ENCODE measurements at places on chromosomes 7 and 10. TPM values are rescaled to one million over a fixed set of nuclear protein-coding genes. Genes with fewer than 3 reads are reported as not detected.
A peak's percentile ranks its signal among the peaks of the same experiment; 100 is the strongest.

GRCh38 chr7:131521651-131522163 lies 34.7 kb downstream of the PODXL start:
- DNase-seq: no peak

- DNase-seq: peak; percentile 81
Measured at GRCh38 chr10:11145495-11145855, 127.8 kb downstream of the CELF2 start.

- DNase-seq: no peak
Measured at GRCh38 chr10:35348609-35349388, 12.5 kb downstream of the CCNY start.

GRCh38 chr7:157432541-157432956 lies 95.7 kb downstream of the DNAJB6 start:
- DNase-seq: peak; percentile 39

DNA sequence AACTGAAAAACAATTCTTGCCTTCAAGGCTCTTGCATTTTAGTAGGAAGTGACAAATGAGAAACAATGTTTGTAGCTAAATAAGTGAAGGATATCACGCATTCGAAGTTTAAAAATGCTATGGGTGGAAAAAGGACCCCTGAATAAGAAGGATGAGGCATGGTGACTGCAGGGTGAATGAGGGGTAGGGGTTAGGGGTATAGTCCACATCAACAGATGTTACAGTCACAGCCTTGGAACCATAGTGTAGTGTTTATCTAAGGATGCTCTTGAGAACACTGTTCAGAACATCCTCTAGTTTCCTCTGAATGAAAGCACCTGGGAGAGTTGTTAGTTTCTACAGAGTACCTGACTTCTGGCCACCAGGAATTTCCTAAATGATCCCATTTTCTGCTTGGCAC lies 157.0 kb downstream of the RELN start:
- DNase-seq: no peak

- no peak for DNase-seq
Measured at GRCh38 chr7:7496311-7496710, 39.4 kb downstream of the COL28A1 start.

DNA sequence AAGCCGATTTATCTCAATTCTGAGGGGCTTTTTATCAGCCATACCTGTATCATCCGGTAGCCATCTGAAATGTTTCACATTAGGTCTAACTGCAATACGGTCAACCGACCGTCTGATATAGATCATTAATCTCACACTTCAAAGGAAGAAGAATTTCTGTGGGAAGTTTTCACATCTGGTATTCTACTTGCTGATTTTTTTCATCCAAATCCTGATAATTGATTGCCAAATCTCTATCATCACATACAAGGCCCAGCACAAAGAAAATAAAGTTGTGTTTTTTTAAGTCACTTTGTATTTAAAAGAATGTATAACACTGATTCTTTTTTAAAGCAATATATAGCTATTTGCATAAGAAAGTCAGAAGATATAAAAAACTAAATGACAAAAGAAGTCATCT lies 132.3 kb downstream of the DKK1 start:
- no peak for DNase-seq

GRCh38 chr7:7815395-7815794 lies 97.0 kb upstream of the RPA3 start:
- no peak for DNase-seq

DNA sequence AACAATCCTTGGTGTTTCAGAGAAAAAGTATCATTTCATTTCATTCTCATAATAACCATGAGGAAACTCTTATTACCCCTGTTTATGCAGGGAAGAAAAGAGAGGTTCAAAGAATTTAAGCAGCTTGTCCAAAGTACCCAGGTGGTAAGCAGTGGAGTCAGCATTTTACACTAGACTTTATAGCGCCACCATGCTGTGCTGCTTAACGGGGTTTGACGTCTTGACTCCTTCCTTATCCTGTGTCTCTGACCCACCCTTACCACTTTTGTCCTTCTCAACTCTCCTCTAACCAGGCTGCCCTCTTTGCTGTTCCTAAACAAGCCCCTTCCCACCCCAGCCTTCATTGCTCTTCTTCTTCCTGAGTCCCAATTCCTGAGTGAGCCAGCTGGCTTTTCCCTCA lies 117.0 kb upstream of the AHR start:
- no peak for DNase-seq

DNA sequence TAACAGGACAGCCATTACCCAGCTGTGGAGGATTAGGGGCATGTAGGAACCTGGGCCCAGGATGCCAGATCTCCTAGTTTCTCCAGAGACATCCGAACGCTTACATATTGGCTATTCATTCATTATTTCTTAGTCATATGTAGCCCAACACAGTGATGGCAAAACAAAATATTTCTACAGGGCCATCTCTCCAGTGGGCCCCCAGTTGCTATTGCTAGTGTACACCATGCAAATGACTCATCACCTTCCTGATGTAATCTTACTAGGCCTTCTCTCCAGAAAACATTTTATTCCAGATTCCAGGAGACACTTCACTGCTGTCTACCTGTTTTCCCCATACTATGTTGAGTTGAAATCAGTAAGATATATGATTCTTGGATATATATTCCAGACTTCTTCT lies 201.7 kb downstream of the PLXDC2 start:
- DNase-seq: no peak

GRCh38 chr7:34430456-34430855 lies 227.6 kb upstream of the NPSR1 start:
- peak; percentile 5 for DNase-seq

DNA sequence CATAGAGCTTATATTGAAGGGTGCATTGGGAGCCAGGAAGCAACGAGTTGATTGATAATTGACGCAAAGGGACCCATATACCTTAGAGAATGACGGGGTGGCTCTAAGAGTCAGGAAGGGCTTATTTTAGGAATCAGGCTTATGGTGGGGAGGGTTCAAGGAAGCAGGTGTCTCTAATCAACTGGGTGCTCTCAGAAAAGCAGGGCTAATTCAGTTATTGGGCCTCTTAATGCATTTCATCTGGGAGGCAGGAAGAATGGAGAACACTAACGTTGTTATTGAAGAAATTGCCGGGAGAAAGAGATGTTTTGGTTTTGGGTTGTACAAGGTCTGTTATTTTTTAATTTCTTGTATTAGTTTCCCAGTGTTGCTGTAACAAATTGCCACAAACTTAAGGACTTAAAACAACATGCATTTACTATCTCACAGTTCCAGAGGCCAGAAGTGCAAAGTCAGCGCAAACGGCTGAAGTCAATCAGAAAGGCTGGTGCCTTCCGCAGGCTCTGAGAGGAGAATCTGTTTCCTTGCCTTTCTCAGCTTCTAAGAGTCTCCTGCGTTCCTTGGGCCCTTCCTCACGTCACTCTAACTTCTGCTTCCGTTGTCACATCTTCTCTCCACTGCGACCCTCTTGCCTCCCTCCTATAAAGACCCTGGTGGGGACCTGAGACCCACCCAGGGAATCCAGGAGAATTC lies 328.4 kb upstream of the C7orf33 start:
- no peak for DNase-seq

DNA sequence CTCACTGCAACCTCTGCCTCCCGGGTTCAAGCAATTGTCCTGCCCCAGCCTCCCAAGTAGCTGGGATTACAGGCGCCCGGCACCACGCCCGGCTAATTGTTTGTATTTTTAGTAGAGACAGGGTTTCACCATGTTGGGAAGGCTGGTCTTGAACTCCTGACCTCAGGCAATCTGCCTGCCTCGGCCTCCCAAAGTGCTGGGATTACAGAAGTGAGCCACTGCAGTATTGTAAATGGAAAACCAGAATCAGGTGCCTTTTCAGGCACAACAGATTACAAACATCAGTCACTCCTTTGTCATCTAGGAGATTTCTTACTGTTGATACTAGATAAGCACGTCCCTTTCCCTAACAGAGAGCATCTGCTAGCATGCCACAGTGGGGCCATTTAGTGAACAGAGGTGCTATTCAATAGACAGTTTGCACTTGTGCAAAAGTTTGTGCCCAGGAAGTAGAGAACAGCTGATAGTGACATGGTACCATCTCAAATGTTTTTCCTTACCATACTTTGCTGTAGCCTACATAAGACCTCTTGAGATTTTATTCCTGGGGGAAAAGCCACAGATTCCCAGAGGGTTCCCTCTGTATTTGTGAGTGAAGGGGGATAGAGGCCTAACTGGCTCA lies 24.5 kb upstream of the WAC start:
- no peak for DNase-seq

GRCh38 chr7:158345731-158346130 lies 241.9 kb downstream of the PTPRN2 start:
- no peak for DNase-seq

DNA sequence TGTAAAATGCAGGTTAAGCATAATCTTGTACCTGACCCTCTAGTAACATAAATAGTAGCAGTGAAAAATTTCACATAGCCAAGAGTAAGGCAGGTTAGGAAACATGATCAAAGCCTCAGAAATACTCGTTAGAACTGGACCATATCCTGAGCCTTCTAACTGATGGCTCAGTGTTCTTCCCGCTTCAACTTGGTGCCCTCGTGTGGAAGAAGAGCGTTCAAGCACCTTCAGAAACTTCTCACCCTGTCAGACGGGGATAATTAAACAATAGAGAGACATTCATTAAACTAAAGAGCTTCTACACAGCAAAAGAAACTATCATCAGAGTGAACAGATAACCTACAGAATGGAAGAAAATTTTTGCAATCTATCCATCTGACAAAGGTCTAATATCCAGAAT lies 124.5 kb downstream of the MYOF start:
- peak; percentile 43 for DNase-seq

DNA sequence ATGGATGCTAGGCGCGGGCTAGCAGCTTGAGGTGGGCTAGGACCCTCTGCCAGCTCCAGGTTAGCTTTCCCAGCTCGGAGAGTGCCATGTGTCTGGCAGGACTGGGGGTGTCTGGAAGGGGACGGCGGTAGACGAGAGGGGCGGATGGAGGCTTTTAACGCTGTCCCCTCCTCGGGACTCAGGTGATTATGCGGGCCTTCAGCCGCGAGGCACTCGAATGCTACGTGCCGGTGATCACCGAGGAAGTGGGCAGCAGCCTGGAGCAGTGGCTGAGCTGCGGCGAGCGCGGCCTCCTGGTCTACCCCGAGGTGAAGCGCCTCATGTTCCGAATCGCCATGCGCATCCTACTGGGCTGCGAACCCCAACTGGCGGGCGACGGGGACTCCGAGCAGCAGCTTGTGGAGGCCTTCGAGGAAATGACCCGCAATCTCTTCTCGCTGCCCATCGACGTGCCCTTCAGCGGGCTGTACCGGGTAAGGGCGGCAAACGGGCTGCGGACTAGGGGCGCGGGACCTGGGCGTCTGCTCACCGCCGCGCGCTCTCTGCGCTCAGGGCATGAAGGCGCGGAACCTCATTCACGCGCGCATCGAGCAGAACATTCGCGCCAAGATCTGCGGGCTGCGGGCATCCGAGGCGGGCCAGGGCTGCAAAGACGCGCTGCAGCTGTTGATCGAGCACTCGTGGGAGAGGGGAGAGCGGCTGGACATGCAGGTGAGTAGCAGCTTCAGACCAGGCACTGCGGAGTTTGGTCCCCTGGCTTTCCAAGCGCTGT lies 1.1 kb downstream of the CYP26A1 start:
- DNase-seq: no peak

- no peak for DNase-seq
Measured at GRCh38 chr7:71342202-71342601, 210.3 kb downstream of the GALNT17 start.

- DNase-seq: no peak
Measured at GRCh38 chr10:92681306-92681834, 8.4 kb upstream of the HHEX start.

- no peak for DNase-seq
Measured at GRCh38 chr7:27205325-27206280, 5.7 kb upstream of the HOXA13 start.

GRCh38 chr7:50335795-50336754 lies 31.6 kb downstream of the IKZF1 start:
- DNase-seq: peak; percentile 91

- DNase-seq: no peak
Measured at GRCh38 chr7:144452064-144452463, 48.6 kb upstream of the NOBOX start.

GRCh38 chr10:61899997-61900828 lies 1.3 kb upstream of the ARID5B start:
- DNase-seq: peak; percentile 65

- peak; percentile 71 for DNase-seq
Measured at GRCh38 chr7:31744294-31744874, 57.4 kb downstream of the PPP1R17 start.

The MCM10 gene
- total RNA-seq: 76.9 TPM

The GDF2 gene
- not detected for total RNA-seq

The COG5 gene
- total RNA-seq: 62.8 TPM

The SPDYE18 gene
- total RNA-seq: 0.27 TPM

The WEE2 gene
- total RNA-seq: not detected

The KEL gene
- 0.83 TPM for total RNA-seq

The DOCK1 gene
- total RNA-seq: 0.72 TPM

The METTL27 gene
- 2.2 TPM for total RNA-seq

The SCART1 gene
- total RNA-seq: 1.6 TPM

The PRRT4 gene
- 0.40 TPM for total RNA-seq

The DDIT4 gene
- total RNA-seq: 684 TPM

The ASNS gene
- total RNA-seq: 332 TPM
